ENCODE measurements at places on chromosomes 4 and X. TPM values are rescaled to one million over a fixed set of nuclear protein-coding genes. Genes with fewer than 3 reads are reported as not detected.

GRCh38 chr4:92825256-92825655 lies 521.5 kb downstream of the GRID2 start:
- no peak for DNase-seq

Gene FGFRL1
- total RNA-seq = 22.2 TPM

Gene KCNIP4
- total RNA-seq = not detected

Gene HTRA3
- total RNA-seq = 123 TPM

- no peak for DNase-seq
These were observed 44.2 kb downstream of the COMMD8 start for GRCh38 chr4:47419296-47419695.

Gene FATE1
- 0.22 TPM for total RNA-seq

DNA sequence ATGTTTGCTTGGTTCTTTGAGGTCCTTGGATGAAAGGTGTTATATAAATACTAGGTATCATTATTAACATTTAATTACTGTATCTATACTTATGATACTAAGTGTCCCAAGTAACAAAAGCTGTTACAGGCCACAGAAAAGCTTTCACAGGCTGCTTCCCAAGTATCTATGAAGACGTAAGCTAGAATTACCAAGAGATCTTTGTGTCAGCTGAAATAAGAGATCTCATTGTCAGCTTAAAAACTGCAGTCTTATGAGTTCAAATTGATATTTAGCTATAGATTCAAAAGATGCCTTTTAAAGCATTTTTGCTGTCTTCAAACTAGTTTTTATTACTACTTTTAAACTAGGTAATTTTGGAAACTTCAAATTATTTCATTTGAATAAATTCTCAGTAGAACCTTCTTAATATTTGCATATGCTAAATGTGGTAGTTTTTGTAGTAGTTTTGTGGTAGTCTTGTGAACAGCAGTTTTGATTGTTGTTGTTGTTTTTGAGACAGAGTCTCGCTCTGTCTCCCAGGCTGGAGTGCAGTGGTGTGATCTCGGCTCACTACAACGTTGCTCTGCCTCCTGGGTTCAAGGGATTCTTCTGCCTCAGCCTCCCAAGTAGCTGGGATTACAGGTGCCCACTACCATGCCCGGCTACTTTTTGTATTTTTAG lies 170.0 kb upstream of the RPL34 start:
- no peak for DNase-seq

- no peak for DNase-seq
These were observed 175.6 kb downstream of the SNCA start for GRCh38 chr4:89661173-89661899.

- no peak for DNase-seq
These were observed 23.8 kb upstream of the PLK4 start for GRCh38 chr4:127856813-127857447.

Gene ZFYVE28
- 6.7 TPM for total RNA-seq

Gene DCLK2
- 19.9 TPM for total RNA-seq

GRCh38 chr4:84901173-84901572 lies 65.3 kb downstream of the WDFY3 start:
- DNase-seq = no peak

Gene PRRG3
- total RNA-seq = 2.2 TPM

DNA sequence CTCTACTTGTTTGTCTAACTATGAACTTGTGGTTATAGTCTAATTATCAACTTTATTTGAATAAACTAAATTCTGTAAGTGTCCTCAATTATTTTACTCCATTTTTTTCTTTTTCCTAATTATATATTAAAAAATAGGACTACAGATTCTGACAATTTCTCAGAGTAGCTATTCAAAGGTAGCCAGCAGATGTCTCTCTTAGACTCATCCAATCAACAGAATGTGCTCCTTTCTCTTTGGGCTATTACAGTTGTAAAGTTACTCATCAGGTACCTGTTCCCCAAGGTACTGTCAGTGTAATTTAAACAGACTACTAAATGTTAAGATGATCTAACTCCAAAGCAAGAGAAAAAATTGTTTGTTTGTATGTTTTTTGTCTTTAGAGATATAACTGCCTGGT lies 248.6 kb downstream of the PCDH18 start:
- DNase-seq = no peak

Gene CLIC2
- 10.7 TPM for total RNA-seq

GRCh38 chr4:140673729-140674128 lies 82.5 kb downstream of the TBC1D9 start:
- no peak for DNase-seq

- DNase-seq = no peak
These were observed 25.6 kb downstream of the SLC16A2 start for GRCh38 chrX:74446876-74447275.

Gene LIMCH1
- total RNA-seq = 272 TPM

Measured in Right ventricle myocardium superior (tissue), 1 donor.